Stimulated activated CD8-positive, alpha-beta memory T cell treated with anti-CD3 and anti-CD28 coated beads, Interleukin-12 subunit alpha, Interleukin-12 subunit beta, amount 100 ng/mL, for 1 hour (primary cell): ENCODE measurements at places on chromosomes 2 and 18.

GRCh38 chr18:62732617-62733016, 17.3 kb downstream of the PHLPP1 start:
- no peak for DNase-seq

DNA sequence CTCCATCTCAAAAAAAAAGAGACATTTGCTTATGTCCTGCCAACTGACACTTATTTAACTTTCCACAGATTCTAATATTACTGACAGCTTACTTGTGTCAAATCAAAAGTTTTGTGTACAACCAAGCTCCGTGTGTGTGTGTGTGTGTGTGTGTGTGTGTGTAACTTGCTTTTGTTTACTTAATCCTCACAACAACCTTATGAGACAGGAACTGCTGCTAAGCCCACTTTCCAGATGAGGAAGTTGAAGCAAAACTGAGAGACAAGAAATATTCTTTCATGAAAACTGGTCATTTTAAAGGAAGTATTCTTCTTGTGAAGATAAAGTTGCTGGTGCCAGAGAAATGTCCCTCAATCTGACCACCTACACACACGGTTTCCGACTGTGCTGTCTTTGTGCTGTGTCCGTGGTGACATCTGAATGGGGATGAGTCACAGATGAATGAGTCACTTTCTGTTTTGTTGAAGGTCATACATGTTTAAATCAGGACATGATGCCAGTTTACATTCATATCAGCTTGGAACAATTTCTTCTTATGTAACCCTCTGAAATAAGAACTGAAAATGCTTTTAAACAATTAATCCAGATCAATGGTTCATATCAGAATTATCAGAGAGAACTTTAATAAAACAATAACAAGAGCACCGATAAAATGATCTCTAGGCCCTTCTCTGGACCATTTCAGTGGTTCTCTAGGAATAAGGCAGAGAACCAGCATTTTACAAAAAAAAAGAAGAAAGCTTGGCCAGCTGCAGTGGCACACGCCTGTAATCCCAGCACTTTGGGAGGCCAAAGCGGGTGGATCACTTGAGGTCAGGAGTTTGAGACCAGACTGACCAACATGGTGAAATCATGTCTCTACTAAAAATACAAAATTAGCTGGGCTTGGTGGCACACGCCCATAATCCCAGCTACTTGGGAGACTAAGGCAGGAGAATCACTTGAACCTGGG, 95.5 kb downstream of the THNSL2 start:
- no peak for DNase-seq

DNA sequence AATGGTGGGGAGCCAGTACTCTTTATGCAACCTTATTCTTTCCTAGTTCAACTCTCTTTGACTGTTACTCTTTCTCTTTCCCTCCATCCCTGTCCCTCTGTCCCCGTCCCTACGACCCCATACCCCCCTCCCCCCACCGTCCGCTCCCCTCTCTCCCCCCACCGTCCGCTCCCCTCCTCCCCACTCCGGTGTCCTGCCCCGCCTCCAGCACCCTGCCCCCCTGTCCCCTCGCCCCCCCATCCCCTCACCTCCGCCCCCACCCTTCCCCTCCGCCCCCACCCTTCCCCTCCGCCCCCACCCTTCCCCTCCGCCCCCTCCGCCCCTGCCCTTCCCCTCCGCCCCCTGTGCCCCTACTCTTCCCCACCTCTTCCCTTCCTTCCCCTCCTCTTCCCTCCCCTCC, 128.4 kb downstream of the LPIN1 start:
- DNase-seq, result no peak

GRCh38 chr18:11037533-11038240, 111.7 kb downstream of the PIEZO2 start:
- DNase-seq, result no peak

GRCh38 chr18:34048423-34048822, 176.3 kb downstream of the NOL4 start:
- no peak for DNase-seq

DNA sequence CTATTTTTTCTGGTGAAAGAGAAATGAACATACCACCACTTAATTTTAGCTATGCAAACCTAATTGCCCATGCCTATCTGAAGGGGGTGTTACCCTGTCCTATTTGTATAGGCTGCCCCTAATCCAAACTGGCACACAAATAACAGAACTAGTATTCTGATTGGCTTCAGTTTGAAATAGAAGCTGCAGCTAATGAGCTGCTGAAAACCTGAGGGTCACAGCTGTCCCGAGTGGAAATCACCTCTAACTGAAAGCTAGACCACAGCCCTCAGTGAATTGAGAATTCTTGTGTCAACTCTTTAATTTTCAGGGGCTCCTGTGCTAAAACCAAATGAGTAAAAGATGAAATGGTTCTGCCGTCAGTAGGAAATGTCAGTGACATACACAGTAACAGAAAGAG, 28.7 kb downstream of the CCDC141 start:
- DNase-seq, result no peak

DNA sequence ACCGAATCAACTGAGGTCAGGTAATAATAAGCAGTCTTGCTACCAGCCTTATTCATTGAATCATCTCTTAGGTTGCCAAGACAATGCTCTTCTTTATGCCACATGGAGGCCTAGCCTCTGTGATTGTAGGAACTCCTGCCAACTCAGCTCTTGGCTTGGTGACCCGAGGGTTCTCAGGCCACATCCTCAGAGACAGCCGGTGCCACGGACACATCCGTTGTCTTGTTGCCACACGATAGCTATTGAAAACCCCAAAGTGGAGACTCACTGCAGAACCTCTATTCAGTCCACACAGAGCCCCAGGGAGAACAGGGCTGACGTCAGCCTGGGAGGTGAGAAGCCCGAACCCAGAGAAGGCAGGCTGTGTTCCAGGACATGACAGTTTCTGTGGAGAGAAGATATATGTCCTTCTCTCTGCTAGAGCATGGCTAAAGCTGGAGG, 53.5 kb upstream of the TGFA start:
- DNase-seq, result no peak

- no peak for DNase-seq
These were observed 19.0 kb downstream of the KRCC1 start for GRCh38 chr2:88036606-88037005.

DNA sequence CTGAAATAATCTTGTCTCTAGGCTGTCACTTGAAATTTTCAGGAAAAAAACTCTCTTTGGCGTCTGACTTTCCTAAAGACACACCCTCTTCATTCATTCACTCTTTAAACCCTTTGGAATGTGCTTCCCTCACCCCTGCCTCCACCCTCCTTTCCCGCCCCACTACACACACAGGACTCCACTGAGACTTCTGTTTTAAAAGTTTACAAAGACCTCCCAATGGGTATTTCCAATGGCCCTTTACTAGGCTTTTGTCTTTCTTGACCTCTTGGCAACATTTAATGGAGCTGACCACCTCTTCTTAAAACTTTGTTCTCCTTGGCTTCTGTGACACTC, 96.1 kb downstream of the RBMS1 start:
- no peak for DNase-seq

- no peak for DNase-seq
These were observed 5.0 kb upstream of the EVA1A start for GRCh38 chr2:75565472-75566462.

DNA sequence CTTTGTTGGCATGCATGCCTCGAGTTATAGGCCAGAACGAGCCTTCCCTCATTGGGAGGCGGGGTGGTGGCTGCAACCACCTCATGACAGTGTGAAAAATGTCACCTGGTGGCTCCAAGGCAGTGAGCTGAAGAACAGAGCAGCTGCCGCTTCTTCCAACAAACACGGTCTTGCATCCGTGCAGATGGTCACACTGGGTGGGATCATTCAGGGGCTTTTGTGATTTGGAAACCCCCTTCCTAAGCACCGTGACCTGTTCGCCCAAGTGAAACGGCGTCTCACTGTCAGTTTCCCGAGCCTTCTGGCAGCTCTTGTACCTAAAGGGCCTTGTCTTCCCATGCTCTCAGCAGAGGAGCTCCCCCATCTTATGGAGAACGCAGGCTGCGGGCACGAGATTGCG, 159.7 kb downstream of the NAPG start:
- DNase-seq, result no peak
